ENCODE measurements at places on chromosomes 12 and 14.
A peak's percentile ranks its signal among the peaks of the same experiment; 100 is the strongest.

- DNase-seq, result no peak
These were observed 8.7 kb upstream of the GALNT6 start for GRCh38 chr12:51399891-51400290.

- no peak for DNase-seq
These were observed 19.3 kb upstream of the TFCP2 start for GRCh38 chr12:51192284-51192671.

DNA sequence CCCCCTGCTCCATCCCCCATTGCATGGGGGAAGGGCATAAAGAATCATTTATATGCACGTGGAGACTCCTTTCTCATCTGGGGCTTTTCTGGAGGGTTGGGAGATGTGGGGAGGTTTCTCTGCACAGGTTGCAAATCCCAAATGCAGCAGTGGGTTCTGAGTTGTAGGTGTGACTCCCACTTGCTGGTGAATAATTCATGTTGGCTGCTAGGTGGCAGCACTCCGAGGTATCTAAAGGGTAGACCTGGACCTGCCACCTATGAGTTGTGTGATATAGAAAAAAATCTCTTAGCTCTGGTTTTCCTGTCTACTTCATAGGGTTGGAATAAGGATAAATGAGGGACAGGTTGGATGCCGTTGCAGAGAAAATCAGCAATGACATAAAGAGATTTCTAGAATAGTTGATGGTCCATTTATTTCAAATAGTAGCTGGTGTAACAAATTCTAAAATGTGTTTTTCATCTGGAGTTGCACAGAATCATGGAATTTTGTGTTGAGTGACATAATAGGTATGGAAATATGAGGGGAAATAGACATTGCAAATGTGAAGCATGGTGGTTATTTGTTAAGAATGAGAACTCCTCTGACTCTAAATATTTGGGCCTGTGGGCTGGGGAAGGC lies 4.6 kb downstream of the MARCHF9 start:
- DNase-seq, result peak; percentile 46

- DNase-seq, result no peak
These were observed 77.0 kb upstream of the FOXN3 start for GRCh38 chr14:89493877-89494634.

DNA sequence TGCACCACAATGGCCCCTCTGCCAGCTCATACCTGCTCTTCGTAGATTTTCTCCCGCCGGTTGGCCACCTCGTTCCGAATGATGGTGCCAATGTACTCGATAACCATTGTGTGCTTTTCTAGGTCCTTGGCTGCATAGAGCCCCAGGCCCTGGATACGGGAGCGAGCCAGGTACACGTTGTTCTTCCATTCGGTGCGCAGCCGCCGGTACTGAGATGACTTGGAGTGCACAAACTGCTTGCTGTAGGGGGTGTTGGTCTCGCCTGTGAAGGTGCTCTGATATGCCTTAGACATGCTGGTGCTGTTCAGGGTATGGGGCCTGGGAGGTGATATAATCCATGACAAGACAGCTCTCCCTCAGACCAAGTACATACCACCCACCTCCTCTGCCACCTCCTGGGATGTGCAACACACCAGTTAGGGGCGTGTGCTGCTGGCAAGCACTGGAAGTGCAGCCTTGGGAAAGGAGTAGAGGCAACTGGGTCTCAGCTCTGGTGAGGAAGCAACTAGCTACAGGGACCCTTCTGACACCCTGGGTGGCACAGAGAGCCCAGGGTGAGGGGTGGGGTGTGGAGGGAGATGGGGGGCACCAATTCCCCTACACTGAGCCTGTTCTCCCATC lies 4.1 kb upstream of the PRKAG1 start:
- no peak for DNase-seq

- DNase-seq, result no peak
These were observed 417.7 kb upstream of the ATXN7L3B start for GRCh38 chr12:74119811-74120362.

- no peak for DNase-seq
These were observed 77.9 kb downstream of the TMEM30B start for GRCh38 chr14:61203081-61203753.

DNA sequence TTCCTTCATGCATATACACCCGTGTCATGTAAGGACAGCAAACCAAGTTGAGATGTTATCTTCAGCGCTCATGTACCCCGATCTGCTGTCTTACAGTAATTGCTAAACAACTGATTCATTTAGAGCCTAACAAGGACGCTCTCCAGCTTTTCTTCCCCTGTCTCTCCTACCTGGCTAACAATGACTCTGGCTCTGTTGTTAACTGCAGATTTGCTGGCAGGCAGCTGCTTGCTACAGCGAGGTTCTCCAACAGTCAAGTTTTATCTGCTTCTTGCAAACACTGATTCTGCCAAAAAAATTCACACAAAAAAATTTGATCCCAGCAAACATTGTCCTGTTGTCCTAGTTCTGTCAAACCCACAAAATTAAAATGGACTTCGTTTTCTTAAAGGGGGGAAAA lies 101.6 kb downstream of the OTX2 start:
- DNase-seq, result no peak

GRCh38 chr12:118356809-118357256 lies 15.9 kb downstream of the TAOK3 start:
- DNase-seq, result no peak
